ENCODE measurements at places on chromosomes 1 and 21.

GRCh38 chr1:183634429-183635065, 1.0 kb downstream of the ARPC5 start:
- DNase-seq, result no peak

DNA sequence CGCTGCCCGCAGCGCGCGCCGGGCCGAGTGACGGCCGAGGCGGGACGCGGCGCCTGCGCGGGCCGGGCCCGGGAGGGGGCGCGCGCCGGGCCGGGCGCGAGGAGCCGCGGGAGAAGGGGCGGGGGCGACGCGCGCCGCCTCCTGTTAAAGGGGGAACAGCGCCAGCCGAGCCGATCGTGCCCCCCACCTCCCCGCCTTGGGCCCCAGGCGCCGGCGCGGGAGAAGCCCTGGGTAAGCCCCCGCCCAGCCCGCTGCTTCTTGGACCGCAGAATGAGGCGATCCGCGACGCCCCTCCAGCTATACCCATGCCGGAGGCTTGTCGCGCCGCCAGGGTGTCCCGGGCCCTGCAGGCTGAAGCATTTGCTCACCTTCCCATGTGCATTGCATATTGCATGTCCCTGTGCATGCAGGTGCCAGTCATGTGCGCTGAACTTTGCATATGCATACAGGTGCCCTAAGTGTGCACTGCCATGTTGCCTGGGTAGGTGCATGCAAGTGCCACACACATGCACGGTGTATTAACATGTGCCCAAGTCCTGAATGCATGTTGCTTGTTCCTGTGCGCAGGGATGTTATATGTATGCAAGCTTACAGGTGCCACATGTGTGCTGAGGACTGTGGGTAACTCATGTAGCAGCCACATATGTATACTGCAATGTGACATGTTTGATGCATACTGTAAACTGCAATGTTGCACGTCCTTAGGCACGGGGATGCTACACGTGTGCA, at the start of gene ADGRB2:
TSS of gene ADGRB2 (minus strand) at position 29 of the 729 bp plus-strand sequence. CDS start 7,119 bp downstream, outside the sequence.
- no peak for DNase-seq

GRCh38 chr1:57133686-57134085, 167.9 kb upstream of the C8B start:
- DNase-seq, result no peak

DNA sequence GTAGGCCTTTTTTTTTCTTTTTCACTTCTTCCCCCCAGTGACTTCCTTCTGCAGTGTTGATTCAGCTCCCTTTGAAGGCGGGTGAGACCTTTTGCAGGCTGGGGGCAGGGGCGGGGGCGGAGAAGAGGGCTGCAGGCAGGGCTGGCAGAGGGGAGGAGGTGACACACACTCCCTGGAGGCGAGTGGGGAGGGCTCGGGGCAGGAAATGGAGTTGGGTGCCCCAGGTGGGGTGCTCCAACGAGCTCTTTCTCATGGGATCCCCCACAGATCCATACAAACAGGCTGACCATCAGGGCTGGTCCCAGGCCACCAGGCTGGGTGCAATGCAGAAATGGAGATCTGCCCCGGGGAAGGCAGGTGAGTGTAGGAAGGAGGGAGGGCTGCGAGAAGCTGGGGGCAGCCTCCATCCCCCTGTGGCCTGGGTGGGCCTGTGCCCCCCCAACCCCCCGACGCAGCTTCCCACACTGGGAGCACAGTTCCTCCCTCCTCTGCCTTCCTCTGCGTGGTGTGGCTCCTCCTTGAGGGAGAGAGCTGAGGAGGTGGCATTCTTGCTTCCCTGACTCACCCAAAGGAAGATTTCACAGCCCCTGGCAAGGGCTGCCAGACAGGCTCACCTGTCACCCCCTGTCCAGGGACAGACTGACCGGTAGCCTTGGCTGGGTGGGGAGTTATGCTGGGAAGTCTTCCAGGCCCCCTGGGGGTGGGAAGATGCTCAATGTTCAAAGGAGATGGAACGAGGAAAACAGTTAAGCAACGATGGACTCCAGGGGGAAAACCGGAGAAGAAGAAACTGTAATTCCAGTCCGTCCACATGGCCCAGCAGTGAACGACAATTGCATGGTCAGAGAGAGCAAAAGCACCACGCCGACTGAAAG, 7.1 kb upstream of the ITGB2 start:
- no peak for DNase-seq

- no peak for DNase-seq
Measured at GRCh38 chr1:41351262-41352151, 9.7 kb upstream of the FOXO6 start.

DNA sequence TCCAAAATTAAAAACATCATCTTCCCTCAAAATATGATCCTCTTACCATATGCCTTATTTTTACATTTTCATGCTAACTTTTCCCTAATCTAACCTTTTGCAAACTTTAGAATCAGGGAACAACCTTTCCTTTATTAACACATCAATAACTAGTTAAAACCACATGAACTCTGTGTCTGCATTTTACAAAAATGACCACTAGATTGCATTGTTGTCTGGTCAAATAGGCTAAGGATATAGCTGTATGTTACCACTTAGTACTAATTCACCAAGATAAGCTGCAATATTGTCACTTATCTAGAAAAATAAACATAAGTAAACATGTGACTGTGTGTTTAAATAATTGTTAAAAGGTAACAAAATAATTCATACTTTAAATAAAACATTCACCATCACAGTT, 82.3 kb downstream of the DENND1B start:
- DNase-seq, result no peak

- DNase-seq, result no peak
Measured at GRCh38 chr1:245990315-245991022, 516.6 kb downstream of the SMYD3 start.

DNA sequence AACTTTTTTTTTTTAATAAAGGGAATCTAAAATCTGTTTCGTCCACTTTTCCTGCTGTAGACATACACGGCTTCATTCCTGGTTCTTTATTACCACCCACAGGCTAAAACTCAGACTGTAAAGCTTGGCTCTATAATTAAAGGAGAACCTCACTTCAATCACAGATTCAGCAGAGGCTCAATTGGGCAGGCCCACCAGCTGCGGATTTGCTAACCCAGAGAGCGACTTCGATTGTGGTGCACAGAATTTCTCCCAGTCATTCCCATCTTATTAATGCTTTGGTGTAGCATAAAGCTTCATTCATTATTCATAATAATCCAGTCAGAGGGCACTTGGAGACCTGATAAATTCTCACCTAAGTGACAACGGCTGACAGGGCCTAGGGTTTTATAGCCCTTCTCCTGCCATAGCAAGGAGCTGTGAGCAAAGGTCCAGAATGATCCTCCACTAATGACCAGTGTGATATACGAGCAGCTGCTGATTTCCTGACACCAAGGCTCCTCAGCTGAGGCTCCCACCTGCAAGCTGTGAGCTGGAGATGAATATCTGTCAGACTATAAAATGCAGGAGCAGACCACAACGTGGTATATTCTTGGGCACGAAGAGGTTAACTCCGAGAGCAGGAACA, 149.0 kb downstream of the ATP6V1G3 start:
- no peak for DNase-seq

- DNase-seq, result no peak
Measured at GRCh38 chr1:109508001-109508872, 1.3 kb downstream of the AMIGO1 start.

DNA sequence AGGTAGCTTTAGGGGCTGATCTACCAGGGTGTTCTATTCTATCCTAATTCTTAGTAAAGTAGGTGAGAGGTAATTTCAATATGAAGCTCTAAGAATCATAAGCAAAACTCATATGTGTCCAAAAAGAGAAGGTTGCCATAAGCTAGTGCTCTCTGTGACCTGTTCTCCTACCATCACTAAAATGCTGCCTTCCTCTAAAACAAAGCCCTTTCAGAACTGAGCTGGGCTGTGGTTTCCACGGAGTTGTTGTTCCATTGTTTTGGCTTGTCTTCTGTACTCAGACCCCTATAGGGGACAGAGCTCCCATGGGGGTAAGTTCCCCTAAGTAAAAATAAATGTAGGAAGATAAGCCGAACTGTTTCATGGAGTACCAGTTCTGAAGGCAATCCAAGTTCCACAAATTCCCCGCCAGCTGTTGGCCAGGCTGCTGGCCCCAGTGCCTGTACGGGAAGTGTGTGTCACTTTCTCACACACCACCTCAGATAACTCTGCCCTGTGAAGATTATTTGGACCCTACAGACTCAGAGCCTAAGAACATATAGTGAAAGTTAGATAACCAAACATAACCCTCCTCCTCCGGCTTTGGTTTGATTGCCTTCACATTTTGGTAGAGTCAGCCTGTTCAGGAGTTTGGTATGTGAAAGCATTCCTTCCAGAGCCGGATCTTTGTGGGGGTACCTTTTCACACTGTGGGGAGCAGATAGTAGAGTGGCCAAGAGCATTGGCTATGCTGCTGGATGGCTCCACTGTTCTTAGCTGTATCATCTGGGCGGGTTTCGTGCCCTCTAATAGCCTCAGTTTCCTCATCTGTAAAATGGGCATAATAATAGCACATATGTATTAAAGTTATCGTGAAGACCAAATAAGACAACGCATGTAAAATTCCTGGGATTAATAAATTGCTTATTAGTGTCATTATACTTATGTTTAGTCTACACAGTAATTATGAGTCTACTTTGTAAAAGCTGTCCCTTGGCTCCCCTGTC, 10.8 kb downstream of the DPT start:
- DNase-seq, result no peak

DNA sequence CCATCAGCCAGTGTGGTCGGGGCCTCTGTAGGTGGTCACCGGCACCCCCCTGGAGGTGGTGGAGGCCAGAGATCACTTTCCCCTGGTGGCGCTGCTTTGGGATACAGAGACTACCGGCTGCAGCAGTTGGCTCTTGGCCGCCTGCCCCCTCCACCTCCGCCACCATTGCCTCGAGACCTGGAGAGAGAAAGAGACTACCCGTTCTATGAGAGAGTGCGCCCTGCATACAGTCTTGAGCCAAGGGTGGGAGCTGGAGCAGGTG, 961 bp downstream of the RBM15 start:
- no peak for DNase-seq

- no peak for DNase-seq
Measured at GRCh38 chr1:113194846-113195830, 122.1 kb downstream of the LRIG2 start.

- DNase-seq, result no peak
Measured at GRCh38 chr1:147748676-147749350, 11.6 kb downstream of the GJA5 start.

DNA sequence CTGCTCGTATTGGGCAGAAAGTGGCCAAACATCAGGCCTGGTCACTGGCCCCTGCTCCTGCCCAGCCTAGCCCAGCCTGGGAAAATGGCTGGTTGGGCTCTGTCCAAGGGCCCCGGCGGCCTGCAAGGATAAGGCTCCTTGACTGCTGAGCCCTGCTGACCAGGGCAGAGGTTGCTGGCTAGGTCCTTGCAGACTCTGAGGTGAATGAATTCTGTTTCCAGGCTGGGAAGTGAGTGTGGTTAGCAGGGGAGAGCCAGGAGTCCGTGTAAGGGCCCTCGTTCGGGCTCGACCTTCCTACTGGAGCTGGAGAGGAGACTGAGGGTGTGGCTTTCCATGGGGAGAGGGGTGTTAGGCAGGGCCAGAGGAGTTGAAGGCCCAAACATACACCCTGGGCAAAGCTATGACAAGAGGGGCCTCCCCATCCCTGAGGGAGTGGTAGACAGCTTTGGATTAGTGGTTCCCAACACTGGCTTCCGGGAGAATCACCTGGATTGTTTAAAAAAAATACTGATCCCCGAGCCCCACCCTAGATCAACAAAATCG, 20.6 kb downstream of the CSF1 start:
- DNase-seq, result no peak

DNA sequence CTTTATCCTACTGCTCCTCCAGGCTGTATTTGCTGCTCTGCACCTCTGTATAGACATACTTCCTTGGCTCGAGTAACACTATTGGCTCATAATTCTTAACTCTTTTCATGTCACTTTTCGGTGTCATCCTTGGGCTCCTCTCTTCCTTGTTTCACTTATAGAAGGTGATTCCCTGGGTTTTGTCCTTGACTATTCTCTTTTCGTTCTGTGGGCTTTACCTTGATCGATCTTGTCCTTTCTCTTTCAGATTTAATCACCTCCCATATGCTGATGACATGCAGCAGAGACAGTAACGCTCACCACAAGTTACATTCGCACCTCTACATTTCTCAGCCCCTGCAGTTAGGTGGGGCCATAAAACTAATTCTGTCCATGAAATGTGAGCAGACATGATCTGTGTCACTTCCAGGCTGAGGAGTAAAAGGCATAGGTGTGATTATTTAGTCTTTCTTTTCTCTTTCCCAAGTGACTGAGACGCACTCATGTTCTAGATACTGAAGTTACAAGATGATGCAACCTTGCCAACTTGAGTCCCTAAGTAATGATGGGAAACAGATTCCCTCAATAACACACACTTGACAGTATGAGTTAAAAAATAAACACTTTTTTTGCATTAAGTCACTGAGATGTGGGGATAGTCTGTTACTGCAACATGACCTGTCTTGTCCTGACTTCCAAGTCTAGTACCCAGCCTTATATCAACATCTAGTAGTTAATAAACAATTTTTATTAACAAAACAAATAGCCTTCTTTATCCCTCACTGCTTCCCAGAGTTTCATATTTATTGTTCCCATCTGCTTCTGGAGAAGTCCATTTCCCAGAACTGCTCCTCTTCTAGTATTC, 49.9 kb upstream of the HAO2 start:
- DNase-seq, result no peak

DNA sequence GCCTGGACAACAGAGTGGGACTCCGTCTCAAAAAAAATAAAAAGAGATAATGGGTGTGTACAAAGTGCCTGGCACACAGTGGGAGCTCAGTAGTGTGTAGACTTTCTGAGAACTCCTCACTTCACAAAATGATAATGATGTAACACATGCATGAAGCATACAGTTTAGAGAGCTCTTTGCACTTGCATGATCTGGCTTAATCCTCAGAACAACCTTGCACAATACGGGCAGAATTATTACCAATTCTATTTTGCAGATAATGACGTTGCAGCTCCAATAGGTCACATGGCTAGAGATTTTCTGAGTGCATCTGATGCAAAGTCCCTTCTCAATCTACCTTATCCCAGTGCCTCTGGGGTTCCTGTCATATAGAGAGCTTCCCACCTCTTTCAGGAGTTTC, 71.4 kb downstream of the CD247 start:
- DNase-seq, result no peak

DNA sequence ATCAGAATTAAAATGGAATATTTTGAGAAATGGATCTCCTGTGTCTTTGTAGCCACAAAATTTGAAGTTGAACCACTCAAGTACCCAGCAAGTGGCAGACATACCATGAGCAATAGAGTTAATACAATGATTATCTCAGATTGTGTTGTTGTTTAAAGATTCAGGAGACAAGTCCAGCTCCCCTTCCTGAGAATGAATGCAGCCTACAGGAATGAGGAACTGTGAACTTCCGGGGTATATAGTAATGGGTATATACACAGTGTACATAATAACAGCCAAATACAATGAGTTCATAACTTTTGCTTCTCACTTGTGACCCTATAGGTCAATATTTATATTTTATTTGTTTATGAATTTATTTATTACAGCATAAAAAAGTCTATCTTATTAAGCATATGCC, 445.0 kb downstream of the SETD4 start:
- DNase-seq, result no peak

GRCh38 chr1:42146626-42147320, 6.4 kb upstream of the GUCA2B start:
- peak; percentile 20 for DNase-seq

GRCh38 chr1:23433122-23433521, 8.6 kb upstream of the TCEA3 start:
- no peak for DNase-seq

All from NCI-H1694 treated with DMSO at 0.1 percent for 48 hours (cell line).